ENCODE measurements at places on chromosomes 2 and 18.

DNA sequence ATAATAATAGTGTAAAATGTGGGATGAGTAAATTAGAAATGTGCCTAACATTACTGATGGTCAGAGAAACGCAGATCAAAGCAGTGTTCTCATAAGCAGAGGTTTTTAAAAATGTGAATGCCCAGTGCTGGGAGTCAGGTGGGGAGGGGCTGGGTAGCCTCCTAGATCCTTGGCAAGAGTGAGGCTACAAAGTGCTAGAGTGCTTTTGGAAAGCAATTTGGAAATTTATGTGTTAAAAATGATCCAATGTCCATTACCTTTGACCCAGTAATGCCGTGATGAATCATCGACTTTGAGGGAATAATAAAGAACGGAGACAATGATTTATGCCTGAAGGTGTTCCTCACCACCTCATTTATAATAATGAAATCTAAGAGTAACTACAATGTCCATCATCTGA lies 44.9 kb upstream of the TWIST2 start:
- no peak for DNase-seq

DNA sequence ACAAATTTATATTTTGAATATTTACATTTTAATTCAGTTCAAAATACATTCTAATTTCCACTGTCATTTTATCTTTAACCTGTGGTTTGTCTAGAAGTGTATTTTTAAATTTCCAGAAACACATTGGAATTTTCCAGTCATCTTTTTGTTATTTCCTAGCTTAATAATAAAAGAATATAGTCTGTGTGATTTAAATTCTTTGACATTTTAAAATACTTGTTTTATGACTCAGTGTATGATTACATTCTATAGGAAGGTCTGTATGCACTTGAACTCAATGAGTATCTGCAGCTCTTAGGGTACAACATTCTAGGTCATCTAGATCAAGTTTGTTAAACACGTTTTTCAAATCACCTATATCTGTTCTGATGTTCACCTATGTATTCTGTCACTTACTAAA lies 88.3 kb upstream of the MBOAT2 start:
- no peak for DNase-seq

DNA sequence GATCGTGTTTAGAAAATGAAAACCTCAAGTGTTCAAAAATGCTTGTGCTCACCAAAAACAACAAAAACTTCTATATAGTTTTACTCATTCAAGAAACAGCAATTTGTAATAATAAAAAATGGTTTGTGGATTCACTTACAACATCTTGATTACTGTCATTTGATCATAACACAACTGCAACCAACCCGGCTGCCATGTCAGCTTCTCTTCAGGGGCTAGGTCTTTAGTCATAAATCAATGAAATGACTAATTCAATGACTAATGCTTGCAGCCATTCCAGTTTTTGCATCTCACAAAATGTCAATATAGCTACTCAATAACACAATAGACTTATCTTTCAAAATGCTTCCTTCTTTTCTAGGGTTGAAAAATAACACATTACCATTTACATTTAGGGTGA lies 128.0 kb downstream of the OLA1 start:
- DNase-seq = no peak

DNA sequence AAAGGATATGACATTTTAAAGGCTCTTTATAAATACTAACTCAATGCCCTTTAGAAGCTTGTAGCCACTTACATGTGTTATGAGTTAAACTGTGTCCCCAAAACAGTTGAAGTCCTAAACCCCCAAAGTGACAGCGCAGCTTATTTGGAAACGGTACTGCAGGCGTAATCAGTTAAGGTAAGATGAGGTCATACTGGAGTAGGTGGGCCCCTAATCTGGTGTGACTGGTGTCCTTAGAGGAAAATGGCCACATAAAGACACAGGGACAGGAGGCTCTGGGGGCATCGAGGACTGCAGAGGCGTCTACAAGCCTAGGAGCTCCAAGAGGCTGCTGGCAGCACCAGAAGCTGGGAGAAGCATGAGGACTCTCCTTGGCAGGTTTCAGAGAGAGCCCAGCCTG lies 8.5 kb downstream of the TXNL4A start:
- no peak for DNase-seq

DNA sequence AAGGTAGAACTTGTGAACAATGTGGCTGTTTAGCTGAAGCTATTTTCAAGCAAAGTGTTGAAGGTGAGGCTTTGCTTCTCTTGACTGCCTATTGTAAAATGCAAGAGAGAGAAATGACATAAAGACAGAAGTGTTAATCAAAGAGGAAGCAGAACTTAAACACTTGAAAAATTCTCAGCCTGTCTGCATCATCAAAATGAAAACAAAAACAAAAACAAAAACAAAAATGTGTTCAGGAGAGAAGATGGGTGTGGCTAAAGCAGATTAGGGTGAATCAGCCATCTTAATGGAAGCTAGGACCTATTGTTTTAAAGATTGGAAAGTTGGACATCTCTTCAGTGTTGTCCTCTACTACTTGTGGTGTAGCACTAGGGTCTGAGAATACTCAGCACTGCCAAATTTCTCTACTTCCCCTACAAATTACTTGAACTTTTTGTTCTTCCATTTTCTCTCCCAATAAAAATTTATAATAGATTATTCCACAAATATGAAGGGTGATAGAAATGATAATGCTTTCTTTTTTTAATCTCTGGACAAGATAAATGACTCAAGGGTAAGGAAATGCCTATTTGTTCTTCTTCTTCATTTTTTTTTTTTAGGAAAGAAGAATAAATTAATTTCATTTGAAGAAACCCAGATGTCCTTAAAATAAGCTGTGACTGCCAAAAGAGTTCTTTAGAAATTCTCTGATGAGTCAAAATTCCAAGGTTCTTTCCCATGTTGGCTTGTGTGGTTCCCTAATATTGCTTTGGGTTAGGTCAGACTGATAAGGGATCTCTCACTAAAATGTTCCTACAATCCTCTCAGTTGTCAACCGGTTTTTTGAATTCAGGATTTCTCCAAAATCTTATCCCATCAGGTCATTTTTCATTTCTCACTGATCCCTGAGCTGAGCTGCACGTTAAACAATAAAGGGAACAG lies 571.2 kb upstream of the ZEB2 start:
- no peak for DNase-seq

GRCh38 chr2:113755835-113756354 lies 547 bp downstream of the SLC35F5 start:
- no peak for DNase-seq

DNA sequence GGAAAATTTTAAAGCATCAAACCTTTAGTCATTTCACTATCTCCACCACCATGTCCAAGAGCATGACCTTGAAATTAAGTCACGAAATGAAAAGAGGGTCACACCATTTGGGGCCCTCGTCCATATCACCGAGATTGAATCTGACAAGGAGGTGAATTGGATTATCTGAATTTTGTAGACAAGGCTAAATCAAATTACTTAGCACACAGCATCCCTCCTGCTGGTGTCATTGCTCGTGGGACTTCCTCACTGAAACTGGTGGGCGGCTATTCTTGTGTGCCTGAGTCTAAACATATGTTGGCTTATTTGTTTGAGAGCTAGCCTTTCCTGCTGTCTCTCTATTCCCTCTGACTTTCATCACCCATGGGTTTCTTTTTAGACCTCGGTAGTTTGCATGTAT lies 64.6 kb upstream of the CNGA3 start:
- no peak for DNase-seq

GRCh38 chr2:149894760-149895159 lies 307.2 kb upstream of the MMADHC start:
- no peak for DNase-seq

- no peak for DNase-seq
Measured at GRCh38 chr2:68127358-68128242, 30.1 kb upstream of the PNO1 start.
